ENCODE measurements at places on chromosomes 3 and 15.

GRCh38 chr3:159929171-159930141, 59.2 kb upstream of the IL12A start:
- DNase-seq = peak; percentile 80

GRCh38 chr15:37931321-37931720, 3.1 kb upstream of the TMCO5A start:
- DNase-seq = no peak

- no peak for DNase-seq
Observed at GRCh38 chr3:194945508-194945907, 259.8 kb downstream of the FAM43A start.

GRCh38 chr15:88650556-88650955, 11.7 kb downstream of the ISG20 start:
- no peak for DNase-seq

DNA sequence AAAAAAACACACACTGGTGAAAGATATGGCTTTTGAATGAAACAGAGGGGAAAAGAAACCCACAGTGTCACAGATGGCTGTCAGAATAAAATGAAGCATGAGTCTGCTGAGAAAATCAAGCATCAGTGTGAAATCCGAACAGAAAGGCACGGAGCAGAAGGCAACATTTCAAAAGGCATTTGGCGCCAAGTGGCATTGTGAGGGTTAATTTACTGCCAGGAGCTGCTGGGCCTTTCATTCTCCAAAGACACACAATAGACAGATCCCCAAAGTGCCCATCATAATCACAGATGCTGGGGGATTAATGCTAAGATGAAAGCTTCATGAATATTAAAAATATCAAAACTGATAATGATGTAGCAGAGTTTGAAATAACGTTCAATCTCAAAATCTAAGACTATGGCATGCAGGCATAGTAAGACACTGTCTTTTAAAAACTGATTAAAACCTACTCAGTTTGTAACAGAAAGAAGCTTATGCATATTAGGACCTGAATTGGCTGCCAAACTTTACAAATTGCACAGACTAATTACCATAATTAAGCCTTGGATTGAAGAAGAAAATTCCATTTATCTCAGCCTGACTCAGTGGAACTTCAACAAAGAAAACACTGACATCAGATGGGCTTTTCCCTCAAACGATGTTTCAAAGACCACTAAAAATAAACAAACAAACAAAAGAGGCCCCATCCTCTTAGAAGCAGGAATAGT, 589.2 kb downstream of the ROBO1 start:
- no peak for DNase-seq

DNA sequence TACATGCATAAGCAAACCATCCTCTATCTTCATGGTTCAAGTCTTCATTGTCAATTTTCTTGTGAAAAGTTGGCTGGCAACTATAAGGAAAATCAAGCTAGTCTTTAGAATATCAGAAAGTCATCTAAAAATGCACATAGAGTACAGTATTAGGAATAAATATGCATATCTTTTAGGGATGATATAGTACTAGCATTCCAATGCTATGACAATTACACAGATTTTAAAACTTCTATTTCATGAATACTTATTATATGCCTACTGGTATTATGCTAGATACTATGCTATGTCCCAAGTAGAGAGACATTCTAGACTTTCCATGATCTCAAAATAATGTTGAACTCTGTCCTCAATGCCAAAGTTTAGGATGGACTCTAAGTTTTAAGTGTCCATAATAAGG, 81.3 kb upstream of the NAALADL2 start:
- DNase-seq = no peak

GRCh38 chr3:171878461-171879225, 35.5 kb downstream of the TMEM212 start:
- peak; percentile 33 for DNase-seq

- DNase-seq = no peak
Observed at GRCh38 chr3:71393093-71393492, 190.4 kb downstream of the FOXP1 start.

DNA sequence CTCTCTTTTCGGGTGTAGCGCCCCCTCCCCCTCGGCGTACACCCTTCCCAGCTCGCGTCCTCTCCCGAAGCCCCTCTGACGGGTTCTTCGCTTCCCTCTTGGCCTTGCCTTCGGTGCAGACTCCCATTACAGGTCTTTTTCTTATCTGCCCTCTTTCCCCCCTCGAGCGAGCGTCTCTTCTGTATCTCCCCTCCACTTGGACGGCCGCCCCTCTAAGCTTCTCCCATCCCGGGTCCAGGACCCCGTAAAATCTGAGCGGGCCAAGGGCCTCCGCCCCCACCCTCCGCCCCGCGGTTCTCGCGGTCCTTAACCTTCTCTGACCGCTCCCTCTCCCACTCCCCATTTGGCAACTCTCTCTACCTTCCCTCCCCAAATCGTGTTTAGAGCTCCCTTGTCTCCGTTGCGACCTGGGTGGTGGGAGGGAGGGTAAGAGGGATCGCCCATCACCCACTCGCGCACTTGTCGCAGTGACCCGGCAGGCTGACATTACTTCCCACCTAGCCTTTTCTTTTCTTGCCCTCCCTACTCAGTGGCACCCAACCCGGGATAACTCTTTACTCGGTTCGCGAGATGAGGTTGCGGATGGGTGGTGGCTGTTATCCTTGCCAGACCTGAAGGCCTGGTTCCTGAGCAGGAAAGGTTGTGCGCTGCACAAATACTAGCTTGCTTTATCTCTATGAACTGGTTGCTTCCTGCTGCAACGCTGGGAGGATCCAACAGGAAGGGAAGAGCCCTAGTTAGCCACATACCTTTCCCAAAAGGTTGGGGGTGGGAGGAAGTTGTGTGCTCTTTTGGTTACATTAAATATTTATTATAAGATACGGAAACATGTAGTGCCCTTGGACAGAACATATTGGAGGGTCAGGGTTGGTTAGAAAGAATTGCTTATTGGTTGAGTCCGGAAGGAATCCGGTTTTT, 922 bp downstream of the RAB11A start:
- DNase-seq = peak; percentile 50

GRCh38 chr15:59400103-59400813, 27.6 kb upstream of the MYO1E start:
- no peak for DNase-seq

- DNase-seq = no peak
Observed at GRCh38 chr3:134974624-134975023, 179.6 kb downstream of the EPHB1 start.

DNA sequence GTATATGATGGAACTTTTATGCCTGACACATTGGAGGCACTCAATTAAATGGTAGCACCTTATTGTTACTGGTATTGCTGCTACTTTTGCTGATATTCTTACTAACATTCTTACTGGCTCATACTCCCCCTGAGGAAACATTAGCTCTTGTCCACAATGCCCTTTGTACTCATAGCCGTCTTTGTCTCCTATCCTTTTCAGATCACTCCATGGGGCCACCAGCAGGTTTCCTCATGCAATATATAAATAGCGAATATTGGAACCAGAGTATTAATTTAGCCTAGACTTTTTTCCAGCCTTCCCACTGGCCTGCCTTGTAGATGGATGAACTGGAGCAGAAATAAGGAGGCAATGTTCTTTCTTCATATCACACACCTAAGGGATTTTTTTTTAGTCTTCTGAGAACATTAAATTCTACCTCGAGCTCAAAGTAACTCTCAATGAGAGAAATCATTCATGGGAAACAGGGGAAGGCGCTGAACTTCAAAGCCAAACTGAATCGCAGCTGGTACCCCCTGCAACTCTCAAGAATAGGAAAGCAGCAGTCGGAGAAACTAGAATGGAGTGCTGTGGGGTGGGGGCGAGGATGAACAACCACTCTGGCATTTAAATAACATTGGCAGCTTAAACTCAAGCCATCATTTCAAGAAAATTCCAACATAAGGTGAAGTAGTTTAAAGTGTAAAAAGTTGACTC, 300.3 kb downstream of the TAFA4 start:
- no peak for DNase-seq

- DNase-seq = peak; percentile 60
Observed at GRCh38 chr3:38805765-38806386, 10.1 kb downstream of the SCN10A start.

- DNase-seq = no peak
Observed at GRCh38 chr3:177337541-177338331, 140.5 kb upstream of the TBL1XR1 start.

DNA sequence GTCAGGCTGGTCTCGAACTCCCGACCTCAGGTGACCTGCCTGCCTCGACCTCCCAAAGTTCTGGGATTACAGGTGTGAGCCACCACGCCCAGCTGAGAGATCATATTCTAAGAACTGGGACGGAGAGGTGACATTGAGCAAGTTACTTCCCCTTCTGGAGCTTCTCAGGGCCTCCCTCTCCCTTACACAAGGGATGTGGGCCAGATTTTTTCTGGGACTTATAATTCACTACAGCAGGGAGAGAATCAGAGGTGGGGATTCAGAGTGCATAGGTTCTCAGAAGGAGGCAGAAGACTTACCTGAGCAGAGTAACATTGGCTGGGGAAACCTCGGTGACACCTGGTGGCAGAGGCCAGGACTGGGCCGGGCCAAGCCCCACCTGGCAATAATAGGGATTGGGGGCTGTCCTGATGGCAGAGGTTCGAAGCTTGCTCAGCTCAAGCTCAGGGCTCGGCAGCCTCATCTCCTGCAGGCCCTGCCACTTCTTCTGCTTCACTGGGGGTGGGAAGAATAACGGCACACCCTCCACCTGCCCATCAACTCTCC, 6.8 kb downstream of the LTK start:
- DNase-seq = no peak

DNA sequence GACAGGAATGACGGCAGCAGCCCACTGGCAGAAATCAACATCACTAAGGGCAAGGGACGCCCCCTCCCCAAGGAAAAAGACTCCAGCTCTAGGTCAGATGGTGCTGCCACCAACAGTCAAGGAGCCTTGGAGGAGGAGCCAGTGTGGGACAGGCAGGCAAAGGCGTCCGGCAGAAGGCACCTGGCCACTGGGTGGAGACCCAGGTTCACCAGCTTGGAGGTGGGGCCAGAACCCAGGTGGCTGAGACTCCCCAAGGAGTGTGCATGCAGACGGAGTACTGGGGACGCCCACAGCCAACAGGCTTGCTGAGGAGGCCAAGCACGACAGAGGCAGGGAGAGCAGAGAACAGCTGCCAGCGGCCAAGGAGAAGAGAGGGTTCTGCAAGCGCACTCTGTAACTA, 35.2 kb downstream of the PTPN23 start:
- DNase-seq = no peak

GRCh38 chr3:184259396-184259877, 1.9 kb downstream of the CAMK2N2 start:
- no peak for DNase-seq

GRCh38 chr3:152474585-152474984, 205.9 kb downstream of the MBNL1 start:
- peak; percentile 29 for DNase-seq

- DNase-seq = no peak
Observed at GRCh38 chr3:159892801-159893200, 95.8 kb upstream of the IL12A start.

GRCh38 chr3:29649815-29650547, 369.1 kb downstream of the RBMS3 start:
- no peak for DNase-seq

DNA sequence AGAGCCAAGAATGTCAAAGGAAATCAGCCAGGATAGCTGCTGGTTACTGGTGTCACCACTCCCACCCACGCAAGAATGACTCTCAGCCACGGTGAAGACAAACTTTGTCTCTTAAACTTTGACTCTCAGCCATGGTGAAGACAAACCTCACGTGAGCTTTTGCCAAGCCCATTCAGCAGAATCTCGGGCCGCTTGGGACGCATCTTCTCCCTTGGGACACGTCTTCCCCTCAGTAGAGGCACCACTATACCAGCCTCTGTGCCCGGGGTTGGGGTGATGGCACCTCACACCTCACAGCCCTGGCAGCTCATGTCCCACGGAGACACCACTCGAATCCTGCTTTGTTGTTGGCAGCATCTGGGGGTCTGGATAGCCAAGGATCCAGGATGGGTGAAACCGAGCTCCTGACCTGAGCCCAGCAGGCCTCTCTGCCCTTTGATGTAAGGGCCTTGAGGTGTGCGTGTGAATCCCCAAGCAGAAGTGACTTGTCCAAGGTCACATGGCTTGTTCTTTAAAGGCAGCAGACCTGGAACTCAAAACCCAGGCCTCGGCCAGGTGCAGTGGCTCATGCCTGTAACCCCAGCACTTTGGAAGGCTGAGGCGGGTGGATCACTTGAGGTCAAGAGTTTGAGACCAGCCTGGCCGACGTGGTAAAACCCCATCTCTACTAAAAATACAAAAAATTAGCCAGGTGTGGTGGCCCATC, 21.8 kb downstream of the RBPMS2 start:
- no peak for DNase-seq

- DNase-seq = no peak
Observed at GRCh38 chr3:131843174-131843573, 191.6 kb downstream of the CPNE4 start.

DNA sequence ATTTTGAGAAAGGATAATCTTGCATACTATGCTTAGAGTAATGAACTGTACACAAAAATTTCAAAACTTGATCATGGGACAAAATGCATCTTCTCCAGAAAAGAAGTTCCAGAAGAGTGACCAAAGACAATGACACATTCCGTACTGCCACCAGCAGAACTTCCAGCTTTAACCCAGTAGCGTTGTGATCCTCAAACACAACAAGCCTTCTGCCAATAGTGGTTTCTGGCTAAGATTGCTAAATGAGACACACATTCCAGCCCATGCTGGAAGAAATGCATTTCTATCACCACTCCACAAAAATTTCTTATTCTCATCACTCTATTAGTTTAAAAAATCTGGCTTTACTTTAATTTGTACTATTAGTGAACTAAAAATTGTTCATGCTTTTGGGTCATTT, 334.9 kb downstream of the TBC1D5 start:
- no peak for DNase-seq

DNA sequence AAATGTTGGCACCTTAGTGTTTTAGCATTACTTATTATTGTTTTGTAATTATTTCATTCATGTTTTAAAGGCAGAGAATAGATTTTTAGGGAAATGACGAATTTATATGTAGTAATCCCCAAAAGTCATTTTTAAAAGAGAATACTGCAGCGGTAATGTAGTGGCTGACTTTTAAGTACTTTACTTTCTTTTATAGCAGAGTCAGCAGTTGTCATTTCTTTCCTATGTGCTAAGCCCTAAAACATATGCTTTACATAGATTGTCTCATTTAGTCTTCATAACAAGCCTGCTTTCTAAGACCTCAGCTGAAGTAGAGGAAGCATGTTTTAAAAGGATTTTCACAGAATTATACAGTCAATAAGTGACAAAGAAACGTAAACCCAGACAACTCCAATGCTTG, 102.1 kb upstream of the PEX5L start:
- no peak for DNase-seq

- no peak for DNase-seq
Observed at GRCh38 chr3:170149016-170149415, 32.5 kb downstream of the PHC3 start.

GRCh38 chr3:187130346-187131066, 8.8 kb downstream of the RPL39L start:
- no peak for DNase-seq
